ENCODE measurements at places on chromosomes 4 and X.
A peak's percentile ranks its signal among the peaks of the same experiment; 100 is the strongest.

- no peak for DNase-seq
Measured at GRCh38 chr4:62455871-62456270, 1255.7 kb downstream of the ADGRL3 start.

DNA sequence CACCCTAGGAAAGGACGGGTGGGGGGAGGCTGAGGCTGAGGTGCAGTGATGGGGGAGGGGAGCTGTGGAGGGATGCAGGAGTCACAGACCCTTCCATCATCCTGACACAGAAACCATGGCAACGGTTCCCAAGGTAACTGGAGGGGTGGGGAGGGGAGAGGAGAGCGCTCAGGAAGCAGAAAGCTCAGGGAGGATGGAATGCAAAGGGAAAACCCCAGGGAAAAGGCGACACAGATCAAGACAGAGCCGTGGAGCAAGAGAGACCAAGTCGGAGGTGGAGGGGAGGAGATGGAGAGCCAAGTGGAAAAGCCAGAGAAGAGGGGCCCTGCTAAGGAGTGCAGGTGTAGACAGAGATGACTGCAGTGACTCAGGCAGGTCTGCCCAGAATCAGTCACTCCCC, 14.5 kb downstream of the L1CAM start:
- DNase-seq = no peak

DNA sequence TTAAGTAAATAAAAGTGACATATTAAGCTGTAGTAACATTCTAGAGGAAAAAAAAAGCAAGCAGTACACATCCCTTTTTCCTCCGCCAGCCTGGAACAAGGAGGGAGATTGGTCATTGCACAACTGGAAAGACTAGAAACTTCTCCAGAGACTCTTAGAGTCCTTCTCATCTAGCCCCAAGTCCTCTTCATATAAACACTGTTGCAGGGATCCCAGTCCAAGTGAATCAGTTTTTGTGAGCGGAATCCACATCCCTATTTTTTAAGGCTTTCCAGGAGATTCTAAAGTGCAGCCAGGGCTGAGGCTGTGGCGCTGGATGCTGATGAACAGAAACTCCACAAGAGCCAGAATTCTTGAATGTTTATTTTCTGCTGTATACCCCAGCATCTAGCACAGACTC, 23.8 kb downstream of the REELD1 start:
- no peak for DNase-seq

DNA sequence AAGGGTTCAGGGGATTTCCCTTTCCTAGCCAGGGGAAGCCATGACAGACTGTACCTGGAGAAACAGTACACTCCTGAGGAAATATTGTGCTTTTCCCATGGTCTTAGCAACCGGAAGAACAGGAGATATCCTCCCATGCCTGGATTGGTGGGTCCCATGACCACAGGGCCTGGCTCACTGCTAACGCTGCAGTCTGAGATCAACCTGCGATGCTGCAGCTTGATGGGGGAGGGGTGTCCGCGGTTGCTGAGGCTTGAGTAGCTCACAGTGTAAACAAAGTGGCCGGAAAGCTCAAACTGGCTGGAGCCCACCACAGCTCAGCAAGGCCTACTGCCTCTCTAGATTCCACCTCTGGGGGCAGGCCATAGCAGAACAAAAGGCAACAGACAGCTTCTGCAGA, 819.5 kb downstream of the TECRL start:
- DNase-seq = no peak

DNA sequence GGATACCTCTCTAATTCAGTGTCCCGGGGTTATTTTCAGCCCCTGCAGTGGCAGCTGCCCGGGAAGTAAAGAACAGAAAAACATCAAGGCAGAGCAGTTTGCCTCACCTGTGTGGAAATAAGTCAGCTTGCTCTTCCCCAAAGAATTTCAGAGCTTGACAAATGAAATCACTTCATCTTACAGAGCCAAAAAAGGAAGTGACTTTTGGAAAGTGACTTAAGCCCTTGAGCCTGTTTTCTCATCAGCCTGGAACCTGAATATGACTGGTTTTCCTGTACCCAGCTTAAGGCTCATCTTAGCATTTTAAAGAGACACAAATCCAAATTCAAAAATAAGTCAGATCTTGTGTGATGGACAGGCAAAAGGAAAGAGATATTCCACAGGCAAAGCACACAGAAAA, 211.6 kb downstream of the RCHY1 start:
- no peak for DNase-seq

- DNase-seq = peak; percentile 36
Measured at GRCh38 chr4:3199653-3200422, 49.1 kb upstream of the MSANTD1 start.

GRCh38 chr4:109067508-109068235, 234.8 kb downstream of the COL25A1 start:
- DNase-seq = peak; percentile 80

- DNase-seq = no peak
Measured at GRCh38 chr4:88078579-88078978, 71.1 kb downstream of the PKD2 start.

DNA sequence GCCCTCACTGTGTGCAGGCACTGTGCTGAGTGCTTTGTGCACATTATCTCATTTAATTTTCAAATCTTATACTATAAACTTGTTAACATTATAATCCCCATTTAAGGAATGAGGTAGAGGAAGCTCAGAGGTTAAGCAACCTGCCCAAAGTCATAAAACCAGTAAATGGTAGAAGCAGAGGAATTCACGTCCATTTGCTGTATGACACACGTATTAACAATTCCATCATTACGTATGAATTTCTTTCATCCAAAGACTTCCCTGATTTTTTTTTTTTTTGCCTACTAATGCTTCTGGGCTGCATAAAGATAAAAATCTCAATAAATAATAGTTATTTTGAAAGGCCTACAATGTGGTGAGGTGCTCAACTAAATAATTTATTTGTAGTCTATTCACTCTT, 64.5 kb upstream of the H2AZ1 start:
- peak; percentile 57 for DNase-seq

DNA sequence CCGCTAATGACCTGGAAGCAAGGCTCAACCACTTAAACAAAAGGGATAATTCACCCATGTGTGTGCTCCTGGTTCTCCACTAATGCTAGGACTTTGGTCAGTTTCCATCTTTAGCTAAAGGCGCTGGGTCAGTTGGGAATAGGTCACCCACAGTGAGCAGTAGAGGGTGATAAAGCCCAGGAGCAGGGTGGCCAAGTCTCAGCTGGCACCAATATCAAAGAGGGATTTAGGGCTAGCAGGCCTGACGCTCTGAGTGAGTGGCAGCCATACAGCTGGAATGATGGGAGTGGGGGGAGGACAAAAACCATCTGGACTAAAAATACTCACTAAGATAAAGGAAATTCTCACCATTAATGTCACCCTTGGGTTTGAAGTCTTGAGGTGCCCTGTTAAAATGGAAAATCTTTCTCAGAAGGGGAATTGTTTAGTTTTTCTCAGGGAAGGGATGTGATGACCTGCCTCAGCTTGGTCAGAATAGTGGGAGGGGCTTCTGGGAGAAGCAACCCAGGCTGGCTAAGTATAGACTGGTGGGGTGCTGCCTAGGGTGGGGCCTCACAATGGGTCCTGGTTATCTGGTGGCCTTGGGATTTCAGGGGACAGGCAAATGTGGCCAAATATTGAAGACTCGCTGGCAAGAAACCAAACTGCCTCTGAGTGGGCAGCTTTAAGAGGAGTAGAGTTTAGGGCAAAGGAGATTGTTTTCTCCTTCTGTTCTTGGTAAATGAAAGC, 47.1 kb downstream of the TSC22D3 start:
- DNase-seq = no peak

DNA sequence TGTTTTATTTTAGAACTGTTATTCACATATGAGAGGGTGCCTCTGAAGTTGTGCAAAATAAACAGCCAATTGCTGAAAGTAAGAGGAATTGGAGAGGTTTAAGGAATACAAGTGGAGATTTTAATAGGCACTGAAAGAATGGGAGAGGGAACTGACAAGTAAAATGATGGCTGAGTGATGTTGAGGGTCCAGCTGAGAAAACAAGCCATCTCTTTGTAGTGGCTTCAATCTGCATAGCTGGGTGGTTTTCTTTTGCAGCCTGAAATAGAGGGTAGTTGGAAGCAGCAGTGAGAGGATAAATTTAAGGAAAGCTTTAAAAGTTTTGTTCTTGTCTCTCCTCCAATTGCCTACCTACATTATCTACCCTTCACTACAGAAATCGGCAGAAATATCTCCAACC, 106.7 kb upstream of the DGKK start:
- no peak for DNase-seq

- no peak for DNase-seq
Measured at GRCh38 chrX:140944710-140945109, 57.7 kb upstream of the SPANXB1 start.

DNA sequence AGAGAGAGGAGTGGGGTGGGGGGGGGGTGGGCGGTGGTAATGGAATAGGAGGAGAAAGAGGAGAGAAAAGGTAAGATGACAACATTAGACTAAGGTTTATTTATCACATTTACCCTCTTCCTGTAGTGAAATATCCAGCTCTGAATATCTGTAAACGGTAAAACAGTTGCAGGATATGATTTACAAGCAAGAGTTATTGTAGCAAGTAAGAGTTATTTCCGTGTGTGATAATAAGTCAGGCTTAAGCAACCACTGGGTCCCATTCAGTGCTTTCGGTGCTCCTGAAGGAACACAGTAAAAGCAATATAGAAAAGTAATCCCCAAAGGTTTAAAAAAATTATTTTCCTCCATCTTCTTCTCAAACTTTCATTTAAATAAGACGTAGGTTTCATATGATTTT, 103.6 kb downstream of the MANBA start:
- DNase-seq = peak; percentile 42

- peak; percentile 70 for DNase-seq
Measured at GRCh38 chrX:13064599-13065143, 20.3 kb upstream of the FAM9C start.

DNA sequence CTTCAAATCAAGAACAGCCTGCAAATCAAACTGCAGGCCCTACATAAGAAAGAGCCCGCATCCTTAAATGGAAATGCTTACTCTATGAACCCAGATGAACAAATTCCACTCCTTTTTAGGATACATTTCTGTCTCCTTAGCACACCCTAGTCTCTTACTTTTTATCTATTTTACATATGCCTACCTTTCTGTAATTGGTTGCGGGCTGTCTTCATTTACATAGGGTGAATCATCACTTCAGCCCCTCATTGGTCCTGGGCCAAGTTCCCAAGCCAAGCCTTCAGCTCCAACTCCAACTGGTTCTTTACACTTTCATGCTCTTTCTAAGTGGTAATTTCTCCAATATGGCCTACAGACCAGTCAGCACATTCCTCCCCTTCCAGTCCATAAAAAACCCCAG, 219.3 kb downstream of the TRAM1L1 start:
- DNase-seq = no peak

- DNase-seq = no peak
Measured at GRCh38 chr4:123229286-123229685, 167.3 kb upstream of the SPRY1 start.

- DNase-seq = no peak
Measured at GRCh38 chrX:70082723-70083122, 20.5 kb downstream of the OTUD6A start.

DNA sequence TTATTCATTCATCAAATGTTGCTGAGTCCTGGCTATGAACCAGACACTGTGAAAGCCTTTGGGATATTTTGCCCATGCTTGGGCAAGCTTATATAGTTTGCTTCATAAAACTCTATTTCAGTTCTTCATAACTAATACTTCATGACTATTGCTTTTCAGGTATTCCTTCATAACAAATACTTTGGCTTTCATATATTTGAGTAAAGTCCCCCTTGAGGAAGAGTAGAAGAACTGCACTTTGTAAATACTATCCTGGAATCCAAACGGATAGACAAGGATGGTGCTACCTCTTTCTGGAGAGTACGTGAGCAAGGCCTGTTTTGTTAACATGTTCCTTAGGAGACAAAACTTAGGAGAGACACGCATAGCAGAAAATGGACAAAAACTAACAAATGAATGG, 1.7 kb upstream of the AFP start:
- DNase-seq = peak; percentile 13

- peak; percentile 71 for DNase-seq
Measured at GRCh38 chr4:152536545-152537182, 772 bp upstream of the FBXW7 start.

DNA sequence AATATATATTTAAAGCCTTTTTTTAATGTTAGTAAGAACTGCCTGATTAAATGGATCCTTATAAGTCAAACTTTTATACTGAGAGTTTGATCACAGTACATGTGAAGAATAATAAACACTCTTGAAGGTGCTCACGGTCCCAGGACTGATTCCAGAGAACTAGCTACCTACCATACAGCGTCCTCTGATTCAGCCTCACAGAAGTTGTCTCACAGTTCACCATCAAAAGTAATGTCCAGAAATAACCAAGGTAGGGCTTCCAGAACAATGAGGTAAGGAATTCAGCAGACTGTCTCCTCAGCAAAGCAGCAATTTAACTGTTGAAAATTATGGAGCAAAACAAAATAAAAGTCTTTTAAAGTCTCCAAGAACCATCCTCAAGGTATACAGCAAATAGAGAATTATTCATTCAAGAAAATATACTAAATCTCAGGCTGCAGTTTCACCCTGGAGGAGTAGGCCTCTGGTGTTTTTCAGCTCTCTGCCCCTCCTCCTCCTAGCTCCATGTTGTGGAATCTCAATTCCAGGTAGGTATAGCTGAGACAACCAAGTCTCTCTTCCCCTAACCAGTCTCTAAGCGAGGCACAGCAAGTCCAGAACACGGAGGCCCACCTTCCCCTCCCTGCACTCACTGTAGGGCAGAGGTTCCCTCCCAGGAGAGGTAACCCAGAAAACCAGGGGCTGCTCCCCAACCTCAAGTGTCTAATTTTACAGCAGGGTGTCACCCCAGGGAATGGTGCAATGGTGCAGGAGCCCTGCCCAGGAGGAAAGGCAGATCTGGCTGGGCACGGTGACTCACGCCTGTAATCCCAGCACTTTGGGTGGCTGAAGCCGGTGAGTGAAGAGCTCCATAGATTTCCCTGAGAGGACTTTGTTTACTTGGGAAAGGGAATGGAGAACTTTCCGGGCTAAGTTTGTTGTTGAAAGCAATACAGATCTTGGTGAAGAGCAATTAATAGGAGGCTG, 28.6 kb downstream of the FAM241A start:
- DNase-seq = peak; percentile 41

GRCh38 chrX:124862301-124862700, 457.4 kb upstream of the TEX13C start:
- DNase-seq = no peak

- DNase-seq = no peak
Measured at GRCh38 chrX:111123606-111124179, 27.7 kb downstream of the PAK3 start.

- no peak for DNase-seq
Measured at GRCh38 chrX:103562801-103563200, 22.5 kb upstream of the TCEAL4 start.

- DNase-seq = no peak
Measured at GRCh38 chr4:180240670-180241069, 2002.5 kb upstream of the TENM3 start.

- DNase-seq = no peak
Measured at GRCh38 chr4:147586032-147586431, 31.2 kb upstream of the TMEM184C start.

Measured in fibroblast of villous mesenchyme (primary cell).